Activated T-cell treated with anti-CD3 and anti-CD28 coated beads for 48 hours (primary cell): ENCODE measurements at places on chromosomes 2 and 18.

- DNase-seq: no peak
These were observed 37.7 kb downstream of the KIF1A start for GRCh38 chr2:240782221-240782885.

DNA sequence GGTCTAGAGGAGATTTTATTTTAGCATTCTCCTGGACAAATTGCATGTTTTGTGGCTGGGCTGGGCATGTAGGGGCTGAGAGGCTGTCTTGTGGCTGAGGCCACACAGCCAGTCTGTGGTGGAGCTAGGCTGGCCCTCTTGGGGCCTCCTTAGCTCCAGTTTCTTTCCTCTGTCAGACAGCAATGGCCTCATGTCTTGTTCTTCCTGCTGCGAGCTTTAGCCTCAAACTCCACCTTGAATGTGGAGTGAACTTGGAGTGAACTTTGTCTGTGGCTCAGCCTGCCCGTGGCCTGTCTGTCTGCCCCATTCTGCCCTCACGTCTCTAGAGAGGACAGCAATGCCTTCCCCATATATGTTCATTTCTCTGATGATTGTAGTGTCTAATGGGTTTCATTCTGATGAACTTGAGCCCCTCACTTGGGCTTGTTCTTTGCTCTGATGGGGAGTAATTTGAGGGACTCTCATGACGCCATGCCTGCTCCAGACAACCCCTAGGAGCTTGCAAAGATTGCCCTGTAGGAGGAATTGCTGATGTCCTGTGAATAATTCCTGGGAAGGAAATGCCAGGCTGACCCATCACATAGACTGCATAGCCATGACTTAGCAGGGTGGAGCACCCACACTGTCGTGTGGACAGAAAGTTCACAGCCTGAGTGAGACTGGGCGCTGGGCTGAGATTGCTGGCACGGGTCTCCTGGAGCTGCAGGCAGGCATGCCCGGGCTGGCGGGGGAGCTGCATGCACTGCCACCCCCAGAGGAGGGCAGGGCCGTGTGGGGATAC is 42.6 kb downstream of the ASAP2 start:
- DNase-seq: no peak

GRCh38 chr2:17813742-17814473 is 2.4 kb upstream of the MSGN1 start:
- DNase-seq: no peak

- DNase-seq: no peak
These were observed 74.5 kb downstream of the SPATS2L start for GRCh38 chr2:200380833-200381542.

DNA sequence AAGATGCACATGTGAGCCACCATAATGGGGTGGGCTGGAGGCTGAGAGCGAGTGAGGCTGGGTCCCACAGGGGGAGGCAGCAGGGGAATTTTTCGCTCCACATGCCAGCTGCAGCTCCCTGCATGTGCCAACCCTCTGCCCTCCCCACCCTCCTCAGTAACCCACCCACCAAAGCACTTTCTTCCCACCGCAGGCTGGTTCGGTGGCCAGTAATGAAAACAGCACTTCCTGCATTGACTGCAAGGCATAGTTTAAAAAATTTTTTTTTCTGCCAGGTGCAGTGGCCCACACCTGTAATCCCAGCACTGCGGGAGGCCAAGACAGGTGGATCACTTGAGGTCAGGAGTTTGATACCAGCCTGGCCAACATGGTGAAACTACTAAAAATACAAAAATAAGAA is 147.5 kb upstream of the TTC39C start:
- no peak for DNase-seq
